Fibroblast of skin of scalp (primary cell): ENCODE measurements at places on chromosomes 3 and 15.

GRCh38 chr3:52083556-52084087, 27.3 kb upstream of the DUSP7 start:
- no peak for DNase-seq

DNA sequence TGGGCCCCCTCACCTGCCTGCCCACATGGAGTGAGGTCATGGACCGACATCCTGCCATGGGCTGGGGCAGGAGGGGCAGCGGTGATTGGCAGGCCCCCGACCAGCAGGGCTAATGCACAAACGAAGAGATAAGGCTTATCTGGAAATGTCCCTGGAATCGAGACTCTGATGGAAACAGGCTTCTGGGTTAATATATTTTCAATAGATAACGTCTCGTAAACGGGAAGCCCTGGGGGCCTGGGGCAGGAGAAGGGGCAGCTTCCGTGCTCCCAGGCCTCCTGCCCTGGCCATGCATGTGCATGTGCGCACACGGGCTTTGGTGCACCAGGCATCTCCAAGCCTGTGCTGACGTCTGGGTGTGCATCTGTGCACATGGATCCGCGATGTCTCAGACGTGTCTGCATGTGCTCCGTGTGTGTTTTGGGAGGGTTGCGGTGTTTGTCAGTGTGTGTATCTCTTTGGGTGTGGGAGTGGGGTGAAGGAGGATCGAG, 55.1 kb downstream of the DNAJB8 start:
- no peak for DNase-seq

- no peak for DNase-seq
These were observed 720.5 kb upstream of the ZNF385D start for GRCh38 chr3:22471557-22471956.

GRCh38 chr15:45107941-45108630, 5.9 kb downstream of the DUOX2 start:
- DNase-seq = no peak

GRCh38 chr3:30779686-30780287, 114.7 kb downstream of the GADL1 start:
- DNase-seq = peak; percentile 43

DNA sequence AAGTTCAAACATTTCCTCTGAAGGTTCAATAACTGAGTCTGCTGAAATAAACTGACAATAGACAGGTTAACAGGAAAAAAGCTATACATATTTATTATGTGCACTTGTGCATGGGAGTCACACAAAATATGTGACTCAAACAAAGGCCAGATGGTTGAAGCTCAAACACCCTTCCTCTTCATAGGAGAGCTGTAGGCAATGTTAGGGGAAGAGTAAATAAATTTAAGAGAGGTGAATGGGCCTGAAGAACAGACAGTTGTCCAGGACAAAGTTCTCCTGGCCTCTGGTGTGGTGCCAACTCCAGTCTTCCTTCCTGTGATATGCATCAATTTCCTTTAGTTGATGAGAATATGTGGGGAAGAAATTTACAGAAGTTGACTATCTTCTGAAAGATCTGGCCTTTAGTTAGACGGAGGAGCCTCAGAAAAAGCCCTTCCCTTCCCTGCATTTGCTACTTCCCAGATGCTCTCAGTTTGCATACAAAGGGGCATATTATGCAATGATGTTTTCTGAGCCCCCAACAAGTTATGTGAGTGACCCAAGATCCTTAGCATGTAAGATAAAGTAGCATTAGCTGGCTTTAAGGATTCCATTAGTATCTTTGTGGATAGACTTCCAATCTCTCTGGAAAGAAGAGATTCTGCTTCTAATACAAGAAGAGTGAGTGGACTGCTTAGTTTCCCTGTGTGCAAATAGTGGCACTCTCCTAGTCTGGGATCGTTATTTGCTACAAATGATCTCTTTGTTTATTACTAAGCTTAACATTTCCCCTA, 96.4 kb upstream of the IGSF10 start:
- no peak for DNase-seq

DNA sequence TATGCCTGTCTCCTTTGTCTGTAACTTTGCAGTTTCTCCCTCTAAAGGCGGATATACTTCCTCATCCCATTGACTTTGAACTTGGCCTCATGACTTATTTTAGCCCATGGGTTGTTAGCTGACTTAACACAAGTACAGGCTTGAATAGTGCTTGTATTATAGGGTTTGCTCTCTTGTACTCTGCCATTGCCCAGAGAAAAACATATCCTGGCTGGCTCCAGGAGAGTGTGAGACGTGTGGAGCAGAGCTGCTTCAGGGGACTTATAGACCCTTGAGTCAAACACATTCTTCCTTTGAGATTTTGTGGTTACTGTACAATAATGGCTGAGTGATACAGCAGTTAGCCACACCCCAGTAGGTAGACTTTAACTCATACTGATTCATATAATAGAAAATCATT, 124.0 kb downstream of the RAP2B start:
- no peak for DNase-seq

DNA sequence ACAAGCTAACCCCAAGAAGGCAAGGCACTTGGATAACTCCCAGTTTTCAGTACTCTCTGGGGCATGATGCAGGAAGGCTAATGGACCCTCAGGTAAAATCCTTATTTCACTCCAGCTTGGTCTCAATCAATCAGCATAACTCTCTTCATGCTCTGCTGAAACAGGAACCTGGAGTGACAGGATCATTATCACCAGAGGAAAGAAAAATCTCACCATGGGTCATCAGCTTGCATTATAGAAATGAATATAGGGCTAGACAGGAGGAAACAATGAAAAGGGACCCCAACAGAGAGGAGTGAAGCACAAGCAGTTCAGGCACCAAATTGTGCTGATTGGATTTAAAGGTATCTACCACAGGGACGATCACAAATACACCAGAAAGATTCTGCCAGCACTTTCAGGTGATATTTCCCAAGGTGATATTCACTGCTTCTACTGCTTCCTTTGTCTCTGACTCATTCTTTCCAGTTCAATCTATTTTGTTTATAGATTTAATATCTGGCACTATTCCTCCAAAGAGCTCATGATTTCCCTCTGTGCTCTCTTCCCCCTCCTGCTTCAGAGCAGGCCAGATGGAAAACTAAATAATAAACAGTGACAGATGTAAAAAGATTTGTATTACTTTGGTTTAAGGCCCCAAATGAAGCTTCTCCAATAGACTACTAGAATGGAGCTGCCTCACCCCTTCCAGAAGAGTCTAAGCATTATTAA, 22.9 kb upstream of the THUMPD3 start:
- DNase-seq = no peak
